Immature natural killer cell (primary cell): ENCODE measurements at places on chromosomes 6 and 20. TPM values are rescaled to one million over a fixed set of nuclear protein-coding genes. Genes with fewer than 3 reads are reported as not detected.

DNA sequence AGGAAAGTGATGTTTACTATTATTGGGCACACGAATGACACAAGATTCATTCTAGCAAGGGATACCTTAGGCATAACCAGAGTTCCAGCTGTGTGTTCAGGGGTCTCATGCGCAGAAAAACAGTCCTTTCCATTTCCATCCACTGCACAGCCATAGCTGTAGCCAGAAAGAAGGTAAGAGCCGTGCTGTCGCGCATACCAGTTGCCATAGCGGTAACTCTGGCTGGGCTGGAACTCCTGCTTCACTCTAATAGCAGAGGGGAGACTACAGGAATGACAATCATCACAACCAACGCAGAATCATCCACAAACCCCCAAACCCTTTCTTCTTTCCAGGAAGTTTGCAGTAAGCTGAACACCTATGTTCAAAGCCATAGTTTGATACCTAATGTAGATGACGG lies 7.5 kb downstream of the C6orf52 start:
- no peak for DNase-seq
- H3K27ac ChIP-seq = no peak overlapping the region
- no peaks in the 10 kb centered on the region for H3K36me3 ChIP-seq
- no peak overlapping the region for H3K4me3 ChIP-seq

DNA sequence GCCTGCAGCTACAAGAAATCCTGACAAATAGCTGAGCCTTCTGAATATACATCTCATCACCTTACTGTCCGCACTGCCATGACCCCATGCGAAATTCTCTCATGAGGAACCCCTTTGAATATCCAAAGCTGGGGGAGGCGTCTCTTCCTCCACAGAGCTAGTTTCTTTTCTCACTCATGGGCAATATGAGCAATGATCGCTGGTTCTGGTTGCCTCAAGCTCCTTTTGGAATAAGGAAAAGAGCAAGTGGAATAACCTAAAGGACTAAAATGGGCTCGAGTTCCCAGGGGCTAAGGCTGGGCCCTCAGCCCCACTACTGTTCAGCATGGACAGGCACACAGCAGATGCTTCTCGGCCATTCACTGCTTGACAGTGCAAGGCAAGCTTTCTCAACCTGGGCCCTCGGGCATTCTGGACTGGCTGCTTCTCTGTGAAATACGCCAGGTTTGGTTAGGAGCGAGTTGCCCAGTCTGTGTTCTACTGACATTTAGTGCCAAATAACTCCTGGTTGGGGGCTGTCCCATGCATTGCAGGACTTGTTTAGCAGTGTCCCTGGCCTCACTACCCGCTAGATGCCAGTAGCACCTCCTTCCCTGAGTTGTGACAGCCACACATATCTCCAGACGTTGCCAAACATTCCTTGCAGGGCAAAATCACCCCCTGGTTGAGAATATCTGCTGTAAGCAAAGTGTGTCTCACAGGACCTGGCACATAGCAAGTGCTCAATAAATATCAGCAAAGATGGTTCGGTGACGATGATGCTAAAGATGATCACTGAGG lies 156.8 kb downstream of the CEBPB start:
- no peak overlapping the region for H3K27ac ChIP-seq
- peaks cover 5% of the 10 kb centered on the region for H3K27me3 ChIP-seq
- no peaks in the 10 kb centered on the region for H3K36me3 ChIP-seq
- no peak for DNase-seq
- H3K4me3 ChIP-seq = no peak overlapping the region

The CST4 gene
- polyA plus RNA-seq = not detected

The DPPA5 gene
- not detected for polyA plus RNA-seq

The SCGN gene
- polyA plus RNA-seq = not detected

GRCh38 chr6:107867302-107867615 lies 43.1 kb upstream of the SCML4 start:
- no peak overlapping the region for H3K4me3 ChIP-seq
- peaks cover 6% of the 10 kb centered on the region for H3K4me1 ChIP-seq
- no peak for DNase-seq

DNA sequence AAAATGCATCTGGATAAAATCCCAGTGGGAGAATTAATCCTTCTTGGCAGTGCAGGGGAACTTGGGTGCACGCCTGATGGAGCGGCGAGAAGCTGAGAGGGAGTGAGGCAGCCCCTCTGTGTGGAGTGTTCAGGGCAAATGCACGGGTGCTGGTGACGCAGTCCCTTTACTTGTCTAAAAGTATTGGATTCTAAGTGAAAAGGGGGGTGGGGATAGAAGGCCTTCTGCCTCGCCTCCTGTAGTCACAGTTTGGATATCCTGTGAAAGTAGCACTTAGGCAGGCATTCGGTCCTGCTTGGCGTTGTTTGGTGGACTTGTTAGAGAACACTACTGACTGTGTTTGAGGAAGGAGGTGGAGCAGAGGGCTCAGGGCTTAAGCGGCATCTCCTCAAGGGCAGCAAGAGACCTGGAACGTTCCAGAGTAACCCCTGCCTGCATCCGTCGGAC lies 39.3 kb downstream of the PHACTR3 start:
- H3K36me3 ChIP-seq = no peaks in the 10 kb centered on the region
- peaks cover 4% of the 10 kb centered on the region for H3K27me3 ChIP-seq
- no peak for DNase-seq
- no peak overlapping the region for H3K27ac ChIP-seq
